ENCODE measurements at places on chromosomes 4 and X. TPM values are rescaled to one million over a fixed set of nuclear protein-coding genes. Genes with fewer than 3 reads are reported as not detected.

The HTN3 gene
- not detected for total RNA-seq

DNA sequence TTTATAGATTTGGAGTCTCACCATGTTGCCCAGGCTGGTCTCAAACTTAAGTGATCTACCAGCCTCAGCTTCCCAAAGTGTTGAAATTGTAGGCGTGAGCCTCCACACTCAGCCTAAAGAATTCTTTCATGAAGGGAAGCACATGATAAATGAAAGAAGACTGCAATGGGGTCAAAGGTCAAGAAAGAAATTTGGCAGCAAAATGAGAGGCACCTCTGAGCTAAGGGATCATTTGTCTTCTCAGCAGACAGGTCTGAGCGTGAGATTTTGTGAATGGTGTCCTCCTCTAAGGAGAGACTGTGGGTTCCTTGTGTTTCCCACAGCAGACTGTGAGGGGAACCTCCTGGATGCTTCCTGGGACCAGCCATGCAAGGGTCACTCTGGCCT, 57.5 kb upstream of the EGFL6 start:
- no peak for DNase-seq

The AGTR2 gene
- total RNA-seq: not detected

- no peak for DNase-seq
Observed at GRCh38 chr4:179584101-179584500, 2141.9 kb upstream of the AGA start.

DNA sequence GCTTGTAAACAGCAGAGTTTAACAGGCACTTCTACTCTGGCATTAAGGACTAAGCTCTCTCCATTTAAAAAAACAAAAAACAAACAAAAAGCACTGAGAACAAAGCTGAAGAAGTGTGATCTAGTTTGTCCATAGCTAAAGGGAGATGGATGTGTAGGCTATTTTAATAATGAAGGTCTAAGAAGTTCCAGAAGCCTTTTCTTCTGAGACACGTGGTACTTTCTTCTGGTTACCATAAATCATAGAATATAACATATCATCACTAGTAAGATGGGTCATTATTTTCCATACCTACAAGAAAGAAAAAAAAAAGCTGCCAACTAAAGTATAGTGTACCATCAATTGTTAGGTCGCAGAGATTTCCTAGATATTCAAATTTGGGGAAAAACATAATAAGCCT, 722 bp upstream of the NBDY start:
- DNase-seq: no peak

GRCh38 chrX:138018145-138018799, 452.3 kb downstream of the ZIC3 start:
- DNase-seq: no peak

The LGI2 gene
- not detected for total RNA-seq

DNA sequence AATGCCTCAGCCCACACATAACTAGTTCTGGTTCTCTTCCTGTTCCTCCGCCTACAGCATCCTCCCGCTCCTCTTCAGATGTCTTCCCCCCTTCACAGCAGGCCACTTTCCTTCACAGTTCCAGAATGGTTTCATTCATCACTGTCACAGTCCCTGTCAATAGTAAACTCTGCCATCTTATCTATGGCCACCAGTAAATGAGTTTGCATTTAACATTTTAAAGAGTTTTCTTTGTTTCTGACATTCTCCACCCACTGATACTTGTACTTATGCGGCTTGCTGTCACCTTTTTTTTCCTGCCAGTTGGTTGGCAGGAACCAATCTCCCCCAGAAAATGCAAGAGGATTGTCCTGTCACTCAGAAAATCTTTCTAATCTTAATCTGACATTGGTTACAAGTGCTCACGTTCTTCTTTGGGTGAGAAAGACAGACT, 114.1 kb downstream of the GLUD2 start:
- DNase-seq: no peak

DNA sequence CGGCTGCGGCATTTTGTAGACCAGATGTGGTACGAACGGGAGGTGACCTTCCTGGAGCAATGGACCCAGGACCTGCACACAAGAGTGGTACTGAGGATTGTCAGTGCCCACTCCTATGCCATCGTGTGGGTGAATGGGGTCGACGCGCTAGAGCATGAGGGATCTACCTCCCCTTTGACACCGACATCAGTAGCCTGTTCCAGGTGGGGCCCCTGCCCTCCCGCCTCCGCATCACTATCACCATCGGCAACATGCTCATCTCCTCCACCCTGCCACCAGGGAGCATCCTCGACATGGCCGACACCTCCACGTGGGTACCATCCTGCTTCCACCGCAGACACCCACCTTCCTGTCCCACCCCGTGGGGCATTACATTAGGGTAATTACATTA, 46.2 kb downstream of the SMARCA5 start:
- DNase-seq: peak; percentile 3

DNA sequence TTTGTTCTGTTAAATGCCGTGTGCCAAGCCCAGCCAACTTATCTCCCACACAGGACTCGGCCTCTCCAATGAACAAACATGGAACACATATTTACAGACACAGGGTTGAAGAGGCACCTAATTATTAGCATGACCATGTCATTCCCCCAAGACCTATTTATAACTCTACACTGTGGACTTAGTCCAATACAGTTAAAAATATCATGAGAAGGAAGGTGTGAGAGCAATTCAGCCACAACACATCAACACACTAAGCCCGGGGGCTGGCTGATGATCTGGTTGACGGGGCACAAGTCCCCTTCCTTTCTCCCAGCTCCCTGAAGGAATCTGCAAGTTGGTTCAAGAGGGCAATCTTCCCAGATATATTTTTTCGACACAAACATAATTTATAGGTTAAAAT, 28.1 kb downstream of the MANBA start:
- DNase-seq: no peak

GRCh38 chr4:56627985-56628384, 53.1 kb downstream of the HOPX start:
- no peak for DNase-seq

DNA sequence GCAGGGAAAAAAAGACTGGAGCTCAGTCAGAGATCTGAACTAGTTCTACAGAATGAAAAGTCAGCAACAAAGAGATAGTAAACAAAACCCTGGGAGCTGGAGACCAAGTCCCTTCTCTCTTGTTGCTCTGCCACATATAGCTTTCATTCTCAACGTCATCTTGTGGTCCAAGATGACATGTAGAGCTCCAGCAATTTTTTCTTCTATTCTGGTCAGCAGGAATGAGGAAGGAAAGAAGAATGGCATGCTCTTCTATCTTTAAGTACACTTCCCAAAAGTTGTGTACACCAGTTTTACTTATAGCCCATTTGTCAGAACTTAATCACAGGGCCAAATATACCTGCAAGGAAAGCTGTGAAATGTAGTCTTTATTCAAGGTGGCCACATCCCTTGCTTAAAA, 45.6 kb downstream of the RAP2C start:
- no peak for DNase-seq

- no peak for DNase-seq
Observed at GRCh38 chr4:29278585-29278984, 1441.6 kb upstream of the PCDH7 start.

The SHOX gene
- not detected for total RNA-seq

The CXCL11 gene
- total RNA-seq: not detected

The SLC7A11 gene
- total RNA-seq: 1.3 TPM

DNA sequence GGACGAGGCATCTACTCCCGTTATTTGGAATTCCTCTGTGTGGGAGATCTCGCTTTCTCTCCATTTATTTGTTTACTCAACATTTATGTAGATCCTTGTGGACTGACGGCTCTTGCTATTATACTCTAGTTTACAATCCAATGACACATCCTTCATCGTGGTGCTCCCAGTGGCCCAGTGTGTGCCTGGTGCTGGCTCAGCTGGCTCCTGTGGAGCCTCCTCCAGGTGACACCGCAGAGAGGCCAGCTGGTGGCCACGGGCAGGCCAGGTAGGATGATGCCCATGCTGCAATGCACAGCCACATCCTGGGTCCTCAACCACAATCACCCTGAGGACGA, 84.0 kb upstream of the AFAP1 start:
- DNase-seq: no peak

The CFP gene
- total RNA-seq: 164 TPM

- DNase-seq: no peak
Observed at GRCh38 chr4:122863639-122864038, 37.0 kb downstream of the FGF2 start.

- DNase-seq: no peak
Observed at GRCh38 chrX:10190367-10190766, 33.6 kb downstream of the CLCN4 start.

GRCh38 chr4:168604496-168605373, 107.9 kb downstream of the PALLD start:
- no peak for DNase-seq

DNA sequence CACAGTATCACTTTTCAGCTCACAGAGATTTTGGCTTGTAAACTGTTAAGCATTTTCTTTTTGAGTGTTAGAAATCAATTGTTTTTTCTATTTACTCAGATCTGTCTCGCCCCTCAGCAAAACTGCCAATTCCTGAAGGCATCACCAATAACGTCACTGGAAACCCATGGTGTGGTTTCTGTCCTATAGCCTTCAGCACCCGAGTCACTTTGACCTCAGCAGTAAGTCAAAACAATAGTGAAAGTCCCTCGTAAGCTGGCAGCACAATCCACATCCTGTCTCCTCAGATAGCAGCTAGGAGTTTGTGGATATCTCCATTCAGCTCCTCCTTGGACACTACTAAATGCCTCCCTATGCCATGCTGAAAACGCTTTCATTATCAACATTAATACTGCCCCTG, 1787.4 kb upstream of the ADGRL3 start:
- DNase-seq: no peak

The SPACA5 gene
- total RNA-seq: not detected

- DNase-seq: no peak
Observed at GRCh38 chrX:72208126-72208800, 26.7 kb downstream of the PIN4 start.

The RAB9B gene
- 0.51 TPM for total RNA-seq

DNA sequence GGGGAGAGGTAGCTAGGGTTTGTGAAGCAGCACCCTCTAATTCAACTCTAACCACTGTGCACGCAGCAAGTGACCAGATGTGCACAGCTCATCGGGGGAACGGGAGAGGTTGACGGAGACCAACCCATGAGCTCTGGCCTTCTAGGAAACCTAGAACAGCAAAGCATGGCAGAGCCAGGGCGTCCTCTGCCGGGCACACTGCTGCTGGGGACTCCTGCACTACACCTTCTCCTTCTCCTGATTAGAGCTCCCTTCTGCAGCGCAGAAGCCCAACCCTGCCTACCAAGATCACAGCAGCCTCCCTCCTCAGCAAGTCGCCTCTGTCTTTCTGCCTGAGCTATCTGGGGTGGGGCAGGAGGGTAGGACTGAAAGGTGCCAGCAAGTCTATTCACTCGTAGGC, 252.3 kb upstream of the PSAPL1 start:
- DNase-seq: no peak

The AFF2 gene
- 4.7 TPM for total RNA-seq

DNA sequence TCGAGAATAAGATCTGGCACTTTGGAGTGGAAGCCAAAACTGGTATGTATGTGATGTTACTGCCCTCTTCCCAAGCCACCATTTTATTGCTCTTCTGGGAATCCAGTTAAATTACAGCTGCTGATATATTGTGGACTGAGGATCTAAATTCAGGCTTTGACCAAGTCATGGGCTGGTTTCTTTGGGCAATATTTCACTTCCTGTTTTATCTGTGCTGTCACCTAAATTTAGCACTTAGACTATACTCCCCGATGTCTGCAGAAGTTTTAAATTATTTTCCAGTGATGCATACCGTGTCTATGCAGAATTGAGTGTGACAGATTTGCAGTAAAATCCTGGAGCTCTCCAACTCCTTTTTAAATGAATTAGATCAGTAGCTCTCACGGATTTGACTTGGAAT, 100.0 kb downstream of the TEX13A start:
- DNase-seq: no peak

The BMP3 gene
- not detected for total RNA-seq

DNA sequence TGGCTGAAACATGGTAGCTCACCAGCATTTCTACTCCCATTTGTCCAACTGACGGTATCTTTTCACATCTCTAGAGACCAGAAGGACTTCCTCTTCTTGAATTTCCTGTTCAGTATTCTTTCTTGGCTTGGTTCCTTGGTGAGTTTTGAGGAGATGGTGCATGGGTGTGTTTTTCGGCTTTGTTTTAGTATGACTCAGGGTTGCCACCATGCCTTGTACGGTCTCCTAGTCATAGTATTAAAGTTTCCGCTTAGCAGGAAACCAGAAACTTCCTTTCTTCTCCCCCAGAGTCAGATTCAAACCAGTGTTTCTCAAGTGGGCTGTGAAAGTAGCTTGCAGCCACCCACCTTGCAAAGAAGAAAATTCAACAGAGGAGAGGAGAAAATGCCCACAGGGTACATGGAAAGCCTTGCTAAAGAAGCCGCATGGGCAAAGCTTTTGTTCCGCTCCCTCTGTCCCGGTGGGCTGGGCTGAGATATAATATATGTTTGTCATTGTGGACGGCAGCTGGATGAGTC, 5.7 kb downstream of the CD99 start:
- peak; percentile 75 for DNase-seq

The VCX3B gene
- total RNA-seq: not detected

DNA sequence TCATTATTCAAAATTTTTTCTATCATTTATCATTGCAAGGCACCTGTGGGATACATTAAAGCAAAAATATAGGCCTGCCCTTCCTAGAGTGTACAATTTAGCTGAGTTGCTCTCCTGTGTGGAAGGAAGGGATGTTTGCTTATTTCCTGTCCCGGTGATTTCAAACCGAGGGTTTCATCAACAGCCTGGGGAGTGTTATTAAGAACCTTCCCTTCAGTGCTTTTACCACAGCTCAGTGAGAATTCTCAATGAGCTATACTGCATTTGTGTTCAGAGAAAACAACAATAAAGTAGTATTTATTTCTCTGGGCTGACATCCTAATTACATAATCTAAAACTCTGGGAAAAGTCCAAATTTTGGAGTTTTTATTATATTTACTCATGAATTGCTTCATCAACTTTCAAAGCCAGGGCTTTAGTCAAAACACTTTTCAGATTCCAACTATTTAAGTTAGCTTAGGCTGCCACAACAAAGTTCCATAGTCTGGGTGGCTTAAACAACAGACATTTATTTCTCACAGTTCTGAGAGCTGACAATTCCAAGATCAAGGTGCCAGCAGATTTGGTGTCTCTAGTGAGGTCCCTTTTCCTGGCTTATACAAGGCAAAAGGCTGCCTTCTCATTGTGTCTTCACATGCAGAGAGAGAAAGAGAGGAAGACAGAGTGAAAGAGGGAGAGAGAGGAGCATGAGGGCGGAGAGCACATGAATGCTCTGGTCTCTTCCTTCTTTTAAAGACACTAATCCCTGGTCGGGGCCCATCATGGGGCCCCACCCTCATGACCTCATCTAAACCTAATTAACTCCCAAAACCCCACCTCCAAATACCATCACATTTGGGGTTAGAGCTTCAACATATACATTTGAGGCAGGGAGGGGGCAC, 62.6 kb downstream of the MMRN1 start:
- DNase-seq: no peak

GRCh38 chrX:7574325-7574724, 268.6 kb upstream of the VCX start:
- DNase-seq: no peak

- no peak for DNase-seq
Observed at GRCh38 chr4:188971125-188971524, 831.9 kb downstream of the TRIML1 start.

Data from naive thymus-derived CD4-positive, alpha-beta T cell (primary cell).